Stimulated activated CD8-positive, alpha-beta memory T cell treated with anti-CD3 and anti-CD28 coated beads, Interleukin-4, amount 100 ng/mL, for 1 hour (primary cell): ENCODE measurements at places on chromosomes 3 and 15.

DNA sequence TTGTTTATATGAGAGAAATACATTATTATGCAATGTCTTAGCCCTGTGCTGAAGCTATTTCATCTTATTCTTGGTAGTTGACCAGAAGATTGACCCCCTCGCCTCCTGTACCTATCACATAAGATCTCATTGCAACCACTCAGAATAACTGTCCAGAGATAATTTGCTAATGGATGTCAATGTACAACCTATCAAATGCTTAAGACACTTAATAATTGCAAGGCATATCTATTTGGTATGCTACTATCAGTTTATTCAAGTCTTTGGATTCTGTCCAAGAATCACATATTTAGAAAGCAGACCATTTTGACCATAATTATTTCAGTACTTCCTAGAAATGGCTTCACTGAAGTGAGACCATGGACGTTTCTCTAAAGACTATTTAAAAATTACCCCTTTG, 241.6 kb downstream of the GAP43 start:
- DNase-seq, result no peak

- no peak for DNase-seq
Measured at GRCh38 chr3:147653367-147653923, 244.3 kb downstream of the ZIC1 start.

DNA sequence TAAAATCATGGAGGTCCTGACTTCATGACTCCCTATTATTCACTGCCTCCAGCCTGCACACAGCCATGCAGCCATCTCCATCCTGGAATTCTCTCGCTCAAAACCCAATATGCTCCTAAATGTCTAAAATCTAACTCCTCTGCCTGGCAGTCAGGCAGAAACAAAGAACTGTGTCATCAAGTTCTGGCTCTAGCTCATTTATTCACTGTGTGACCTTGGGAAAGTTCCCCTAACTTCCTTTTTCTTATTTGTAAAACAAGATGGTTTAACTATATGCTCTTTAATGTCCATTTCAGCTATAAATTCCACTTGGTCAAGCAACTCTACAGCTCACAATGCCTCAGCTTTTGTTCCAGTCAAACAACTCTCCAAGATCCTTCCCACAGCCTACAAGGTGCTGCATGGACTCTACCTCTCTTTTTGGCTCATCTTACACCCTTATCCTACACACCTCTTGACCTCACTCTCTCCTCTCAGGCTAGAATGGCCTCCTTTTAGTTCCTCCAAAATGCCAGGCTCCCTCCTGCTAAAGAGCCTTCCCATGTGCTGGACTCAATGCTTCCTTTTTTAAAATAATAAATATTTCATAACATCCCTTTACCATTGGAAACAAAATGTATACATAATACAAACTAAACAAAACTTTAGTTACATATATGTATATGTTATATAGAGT, 16.4 kb downstream of the PIK3CB start:
- no peak for DNase-seq

DNA sequence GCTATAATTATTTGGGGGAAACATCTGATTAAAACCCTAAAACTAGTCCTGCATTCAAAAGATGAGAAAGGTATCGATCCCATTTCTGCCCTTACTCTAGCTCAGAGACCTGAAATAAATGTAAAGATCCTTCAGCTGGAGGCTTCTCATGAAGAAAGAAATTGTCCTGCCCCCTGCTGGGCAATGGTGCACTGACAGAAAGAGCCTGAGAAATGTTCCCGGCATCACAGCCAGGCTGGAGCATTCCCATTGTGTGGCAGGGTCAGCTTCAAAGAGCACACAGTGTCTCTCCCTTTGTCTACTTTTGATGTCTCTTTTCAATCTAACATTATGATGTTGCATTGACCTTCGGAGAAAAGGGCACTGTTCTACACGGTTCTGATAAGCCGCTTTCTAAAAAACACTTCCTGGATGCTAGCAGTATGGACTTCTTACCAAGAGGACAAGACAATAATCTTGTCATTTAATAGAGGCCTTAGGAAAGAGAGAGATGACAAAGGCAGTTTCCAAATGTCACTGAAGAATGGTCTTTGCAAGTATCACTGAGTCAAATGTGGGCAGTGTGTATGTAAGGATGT, 287.5 kb downstream of the MAGI1 start:
- DNase-seq, result no peak

DNA sequence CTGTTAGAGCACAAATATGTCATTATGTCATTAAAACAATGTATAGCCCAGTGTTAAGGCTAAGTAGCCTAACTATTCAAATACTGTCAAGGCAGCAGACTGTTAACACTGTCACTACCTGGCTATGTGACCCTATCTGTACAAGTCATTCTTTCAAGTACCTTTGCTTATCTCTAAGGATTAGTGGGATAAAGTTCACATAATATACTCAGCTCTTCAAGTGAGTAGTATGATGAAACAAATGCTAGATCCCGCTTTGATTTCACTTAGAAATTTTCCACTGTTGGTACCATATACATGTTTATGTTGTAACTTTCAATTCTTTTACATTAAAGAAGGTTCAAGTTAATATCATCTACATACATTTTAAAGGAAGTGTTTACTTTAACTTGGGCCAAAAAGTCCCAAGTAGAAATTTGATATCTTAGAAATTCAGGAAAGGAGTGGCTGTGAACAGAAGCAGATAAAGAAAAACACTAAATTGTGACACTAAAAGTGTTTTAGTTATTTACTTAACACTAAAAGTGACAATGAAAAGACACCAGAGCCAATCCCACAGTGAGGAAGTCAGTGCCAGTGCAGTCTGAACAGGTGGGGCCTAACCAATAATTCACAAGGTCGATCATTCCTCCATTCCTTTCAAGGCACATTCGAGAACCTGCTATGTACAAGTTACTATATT, 4.8 kb upstream of the RFX7 start:
- no peak for DNase-seq

- DNase-seq, result no peak
Measured at GRCh38 chr3:123638936-123639689, 54.3 kb upstream of the HACD2 start.

- no peak for DNase-seq
Measured at GRCh38 chr3:135368781-135369180, 573.7 kb downstream of the EPHB1 start.

DNA sequence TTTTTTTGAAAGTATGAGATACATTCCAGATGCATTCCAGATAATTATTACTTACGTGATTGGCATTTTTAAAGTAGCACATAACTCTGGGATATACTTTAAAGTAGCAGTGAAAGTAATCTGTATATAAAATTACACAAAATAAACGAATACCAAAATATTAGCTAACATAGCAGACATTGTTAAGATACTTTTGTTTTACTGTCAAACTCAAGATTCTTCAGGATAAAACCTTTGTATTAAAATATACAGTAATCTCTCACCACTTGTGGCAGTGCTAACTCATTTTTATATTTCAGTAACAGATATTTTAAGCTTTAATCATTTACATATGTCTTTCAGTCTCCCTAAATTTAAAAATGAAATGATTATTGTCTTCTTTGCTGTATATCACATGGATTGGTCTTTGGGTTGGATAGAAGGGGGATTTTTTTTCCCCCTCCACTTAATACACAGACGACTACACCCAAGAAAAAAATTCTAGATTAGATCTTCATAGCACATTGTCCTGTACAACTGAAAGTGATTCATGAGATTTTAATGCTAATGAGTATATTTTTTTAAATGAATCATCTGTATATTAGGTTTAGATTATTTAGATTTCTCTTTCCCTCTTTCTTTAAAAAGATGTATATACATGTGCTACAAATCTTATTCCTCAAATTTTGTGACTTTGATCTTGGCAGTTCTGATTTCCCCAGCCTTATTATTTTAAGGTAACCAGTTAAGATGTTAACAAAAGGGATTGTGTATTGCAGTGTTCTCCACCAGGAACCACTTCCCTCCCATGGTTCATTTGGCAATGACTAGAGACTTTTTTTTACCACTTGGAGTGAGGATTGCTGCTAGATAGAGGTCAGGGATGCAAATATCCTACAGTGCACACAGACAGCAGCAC, 24.5 kb upstream of the EBLN2 start:
- no peak for DNase-seq

DNA sequence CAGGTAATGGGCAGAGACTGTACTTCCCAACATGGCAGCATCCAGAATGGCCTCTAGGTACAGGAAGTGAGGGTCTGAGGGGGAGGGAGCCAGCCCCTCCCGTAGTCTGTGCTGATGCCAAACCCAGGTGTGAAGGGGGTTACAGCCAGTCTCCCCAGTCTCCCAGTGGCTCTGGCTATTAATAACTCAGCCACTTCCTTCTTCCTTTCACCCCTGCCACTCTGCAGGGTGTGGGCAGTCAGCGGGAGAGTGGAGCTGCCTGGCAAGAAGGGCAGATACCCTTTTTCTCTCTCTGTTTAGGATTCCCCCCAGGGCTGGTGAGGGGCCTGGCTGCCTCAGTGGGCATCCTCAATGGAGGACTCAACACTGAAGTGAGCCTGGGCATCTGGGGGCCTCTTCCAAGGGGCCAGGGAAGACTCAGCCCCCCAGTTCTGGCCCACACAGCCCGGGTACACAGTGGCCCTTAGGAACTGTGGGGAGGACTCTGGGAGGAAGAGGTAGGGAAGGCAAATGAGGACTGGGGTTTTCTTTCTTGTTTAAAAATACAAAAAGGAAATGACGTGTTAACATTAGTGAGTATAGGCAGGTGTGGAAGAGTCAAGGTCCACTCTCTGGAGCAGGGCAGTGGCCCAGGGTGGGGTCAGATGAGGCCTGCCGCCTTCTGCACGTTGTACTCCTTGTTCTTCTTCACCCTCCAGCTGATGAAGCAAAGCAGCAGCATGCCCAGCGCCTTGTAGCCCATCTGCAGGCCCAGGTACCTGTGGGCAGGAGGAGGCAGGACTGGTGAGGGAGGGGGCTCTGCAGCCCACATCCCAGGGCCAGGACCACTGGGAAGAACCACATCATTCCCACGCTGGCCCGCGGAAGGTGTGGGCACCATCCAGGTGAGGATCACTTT, 38.6 kb upstream of the RAB6B start:
- DNase-seq, result no peak

DNA sequence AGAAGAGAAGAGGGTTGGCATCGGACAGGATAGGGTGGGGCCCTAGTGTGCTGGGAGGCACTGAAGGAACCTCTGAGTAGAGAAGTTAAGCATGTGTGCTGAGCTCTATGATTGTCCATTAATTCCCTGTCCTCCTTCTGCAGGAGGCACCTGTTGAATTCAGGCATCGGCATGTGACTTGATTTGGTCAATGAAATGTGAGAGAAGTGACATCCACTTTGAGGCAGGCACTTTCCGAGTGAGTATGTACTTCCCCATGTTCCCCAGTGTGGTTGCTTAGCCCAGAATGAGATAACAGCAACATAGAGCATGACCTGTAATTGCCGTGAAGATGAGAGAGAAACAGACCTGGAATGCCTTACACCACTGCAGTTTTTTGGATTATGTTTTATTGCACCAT, 224.8 kb downstream of the RPLP1 start:
- no peak for DNase-seq

- DNase-seq, result no peak
Measured at GRCh38 chr3:191340966-191341365, 10.6 kb upstream of the UTS2B start.

- no peak for DNase-seq
Measured at GRCh38 chr3:116981089-116981488, 271.5 kb downstream of the TUSC7 start.

- no peak for DNase-seq
Measured at GRCh38 chr15:68204776-68205557, at the start of gene CALML4. Gene CALML4 (minus strand): TSS chr15:68205332. CDS start chr15:68205247, 85 bp downstream.

DNA sequence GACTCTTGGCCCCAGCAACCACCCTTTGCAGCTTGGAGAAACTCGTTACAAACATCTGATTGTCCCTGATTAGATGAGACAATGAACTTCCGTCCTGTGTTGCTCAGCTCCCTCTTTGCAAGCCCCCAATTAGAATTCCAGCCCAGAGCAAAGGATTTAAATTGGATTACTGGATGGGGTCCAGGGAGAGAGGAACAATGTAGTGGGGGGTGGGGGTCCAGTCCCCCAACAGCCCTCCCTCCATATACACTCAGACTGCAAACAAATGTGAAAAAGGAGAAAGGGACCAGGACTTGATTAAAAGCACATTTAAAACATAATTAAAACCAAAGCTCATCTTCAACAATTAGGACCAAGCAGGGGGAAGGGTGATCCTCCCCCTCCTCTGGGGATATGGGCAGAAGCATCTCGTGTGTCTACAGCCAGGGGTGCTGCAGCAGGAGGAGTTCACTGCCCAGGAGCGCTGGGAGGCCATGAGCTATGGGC, 71.7 kb upstream of the TMEM115 start:
- no peak for DNase-seq

GRCh38 chr3:19002606-19003005, 145.7 kb upstream of the KCNH8 start:
- DNase-seq, result no peak

GRCh38 chr15:77019521-77020331, 24.8 kb downstream of the PSTPIP1 start:
- DNase-seq, result no peak

DNA sequence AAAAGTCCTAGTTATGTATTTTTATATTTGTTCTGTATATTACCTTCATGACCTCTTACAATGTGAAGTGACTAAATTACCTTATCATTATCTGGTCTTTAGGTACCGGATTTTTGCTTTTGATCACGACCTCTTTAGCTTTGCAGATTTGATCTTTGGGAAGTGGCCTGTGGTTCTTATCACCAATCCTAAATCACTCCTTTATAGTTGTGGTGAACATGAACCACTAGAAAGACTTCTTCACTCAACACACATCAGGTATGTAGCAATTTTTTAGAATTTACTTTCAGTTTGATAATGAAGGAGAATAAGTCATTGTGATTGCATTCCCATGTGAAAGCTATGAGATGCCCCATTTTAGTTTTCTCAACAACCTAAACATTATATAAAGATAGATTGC, 18.3 kb downstream of the TMEM62 start:
- DNase-seq, result no peak

- no peak for DNase-seq
Measured at GRCh38 chr3:133505813-133506212, 67.7 kb upstream of the CDV3 start.

DNA sequence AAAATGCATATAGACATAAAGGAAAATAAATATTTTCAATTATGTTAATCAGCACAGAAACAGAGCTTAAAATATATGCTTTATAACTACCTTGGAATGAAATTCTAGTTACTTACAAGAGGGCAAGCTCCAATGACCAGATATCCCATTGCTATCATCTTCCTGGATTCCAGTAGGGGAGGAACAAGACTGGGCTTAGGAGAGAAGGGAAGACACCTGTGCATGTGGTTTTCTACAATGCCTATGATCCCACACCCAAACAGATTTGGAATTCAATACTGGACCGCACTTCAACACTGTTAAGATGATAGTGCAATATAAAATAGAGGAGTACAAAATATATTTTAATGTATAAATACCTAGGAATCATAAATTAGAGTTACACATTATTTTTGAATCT, 79.6 kb downstream of the ARPP21 start:
- no peak for DNase-seq

GRCh38 chr3:170739410-170739809, 130.6 kb downstream of the RPL22L1 start:
- DNase-seq, result no peak

GRCh38 chr3:30512576-30512975, 93.8 kb upstream of the TGFBR2 start:
- no peak for DNase-seq
